ENCODE measurements at places on chromosomes 11 and 22.

GRCh38 chr22:37485395-37486223 lies 575 bp downstream of the MFNG start:
- no peak for DNase-seq

GRCh38 chr11:30150425-30150824 lies 80.4 kb upstream of the FSHB start:
- DNase-seq: no peak

DNA sequence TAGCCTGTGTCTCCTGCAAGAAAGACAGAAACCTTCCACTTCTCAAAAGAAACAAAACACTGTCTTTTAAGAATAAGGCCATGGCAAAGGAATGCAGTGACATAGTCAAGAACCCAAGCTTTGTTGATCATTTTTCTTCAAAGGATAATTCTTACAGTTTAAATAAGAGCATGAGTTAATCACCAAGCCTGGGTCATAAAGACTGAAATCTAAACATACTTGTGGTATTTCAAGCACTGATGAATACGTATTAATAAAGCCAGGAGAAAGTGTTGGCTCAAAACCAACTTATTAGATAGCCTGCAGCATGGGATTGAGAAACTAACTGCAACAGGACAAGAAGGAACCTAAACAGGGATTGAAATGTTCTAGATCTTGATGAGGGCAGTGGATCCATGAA lies 143.3 kb upstream of the MTNR1B start:
- DNase-seq: no peak

DNA sequence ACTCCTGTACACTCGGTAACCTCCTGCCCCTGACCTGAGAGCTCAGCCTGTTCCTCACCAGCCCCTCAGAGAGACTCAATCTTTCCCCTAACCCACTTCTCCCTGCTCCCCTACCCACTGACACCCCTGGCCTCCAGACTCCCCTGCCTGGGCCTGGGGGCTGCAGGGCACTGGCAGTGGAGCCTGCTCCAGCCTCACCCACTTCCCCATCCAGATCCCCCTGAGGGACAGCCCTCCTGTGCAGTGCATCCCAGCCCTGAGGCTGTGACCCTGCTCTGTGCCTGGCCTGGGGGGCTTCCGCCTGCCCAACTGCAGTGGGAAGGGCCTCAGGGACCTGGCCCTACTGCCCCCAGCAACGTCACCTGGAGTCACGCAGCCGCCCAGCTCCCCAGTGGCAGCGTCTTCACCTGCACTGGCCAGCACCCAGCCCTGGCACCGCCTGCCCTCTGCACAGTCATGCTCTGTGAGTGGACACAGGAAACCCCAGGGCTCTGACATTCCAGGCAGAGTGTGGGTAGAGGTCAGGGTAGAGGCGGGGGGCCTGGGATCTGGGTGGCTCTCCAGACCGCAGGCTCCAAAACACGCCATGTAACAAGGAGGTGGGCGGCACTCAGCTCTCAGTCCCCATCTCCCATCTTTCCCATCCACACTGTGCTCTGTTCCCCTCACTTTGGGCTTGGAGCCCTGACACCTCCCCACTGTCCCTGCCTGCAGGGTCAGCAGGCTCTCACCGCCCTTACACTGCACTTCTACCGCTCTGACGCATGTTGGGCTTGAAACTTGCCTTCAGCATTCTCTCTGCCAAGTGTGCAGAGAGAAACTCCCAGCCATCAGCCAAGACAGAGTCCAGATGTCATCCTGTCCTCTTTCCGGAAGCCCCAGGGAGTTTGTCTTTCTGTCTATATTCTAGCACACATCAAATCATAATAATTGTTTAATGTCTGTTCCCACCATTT lies 5.1 kb downstream of the VSIG10L2 start:
- DNase-seq: no peak

All from NCI-H82 (cell line).